ENCODE measurements at places on chromosomes 5 and 9. TPM values are rescaled to one million over a fixed set of nuclear protein-coding genes. Genes with fewer than 3 reads are reported as not detected.

DNA sequence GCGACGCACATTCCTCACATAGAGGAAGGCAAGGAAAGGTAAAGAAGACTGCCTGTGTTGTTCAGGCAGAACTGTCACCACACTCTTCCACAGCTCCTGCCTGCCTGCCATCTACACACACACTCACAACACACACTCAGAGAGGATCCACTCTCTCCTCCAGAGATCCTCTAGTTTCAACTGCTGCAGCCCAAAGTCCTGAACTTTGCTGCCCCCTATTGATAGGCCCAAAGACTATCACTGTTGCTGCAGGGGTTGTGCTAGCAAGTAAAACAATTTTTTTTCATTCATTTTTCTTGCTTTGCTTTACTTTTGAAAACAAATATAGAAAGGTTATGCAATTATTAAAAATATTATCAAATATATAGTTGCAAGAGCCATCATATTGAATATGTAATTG, 5.9 kb upstream of the CFAP90 start:
- no peak for DNase-seq

DNA sequence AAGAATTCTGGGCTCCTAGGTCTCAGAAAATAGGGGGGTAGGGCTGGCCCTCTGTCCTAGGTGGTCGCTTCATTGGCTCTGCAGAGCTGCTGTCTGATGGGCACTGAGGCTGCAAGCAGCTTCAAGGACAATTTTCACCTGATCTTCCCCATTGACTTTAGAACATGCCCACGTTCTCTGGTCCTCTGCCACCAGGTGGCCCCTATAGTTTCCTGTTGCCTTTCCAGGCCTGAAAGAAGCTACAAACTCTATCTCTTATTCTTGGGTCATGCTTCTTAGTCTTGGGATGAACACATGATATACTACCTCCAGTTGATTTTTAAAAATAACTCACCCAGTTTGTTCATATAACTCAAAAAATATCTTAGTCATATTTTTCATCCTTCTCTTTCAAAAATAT, 26.3 kb downstream of the SPZ1 start:
- DNase-seq = peak; percentile 61

GRCh38 chr5:133081036-133081435, 29.2 kb downstream of the HSPA4 start:
- DNase-seq = no peak

DNA sequence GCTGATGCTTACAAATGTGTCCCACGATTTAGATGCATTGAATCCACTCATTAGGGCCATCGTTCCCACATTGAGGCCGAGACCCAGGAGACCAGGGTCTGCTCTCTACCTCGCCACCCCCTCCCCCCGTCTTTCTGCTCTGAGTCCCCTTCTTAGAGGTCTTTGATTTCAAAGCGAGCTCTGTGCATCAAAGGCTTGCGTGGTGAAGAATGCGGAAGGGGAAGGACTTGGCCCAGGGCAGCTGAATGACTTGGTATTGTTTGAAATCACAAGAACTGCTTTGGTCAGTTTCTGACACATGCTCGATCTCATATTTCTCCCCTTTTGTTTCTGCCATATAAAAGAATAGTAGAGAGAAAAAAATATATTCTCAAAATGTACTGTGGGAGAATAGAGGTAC, 78.3 kb upstream of the IRX1 start:
- no peak for DNase-seq

DNA sequence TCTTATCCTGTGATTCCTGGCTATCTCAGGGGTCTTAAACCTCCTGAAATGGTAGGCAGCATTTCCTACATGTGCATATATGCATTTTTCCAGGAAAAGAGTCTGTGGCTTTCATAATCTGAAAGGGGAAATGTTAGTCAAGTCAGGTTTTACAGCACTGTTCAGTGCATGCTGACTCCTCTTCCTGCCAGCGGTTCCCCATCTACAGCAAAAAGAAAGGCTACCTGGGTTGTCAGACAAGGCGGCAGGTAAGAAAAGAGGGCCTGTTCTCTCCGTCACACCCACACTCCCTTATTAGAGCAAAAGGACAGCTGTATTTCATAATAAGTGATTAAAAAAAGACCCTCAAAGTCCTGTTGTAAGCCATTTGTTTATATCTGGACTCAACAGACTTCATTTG, 4.3 kb upstream of the SPATA6L start:
- DNase-seq = no peak

GRCh38 chr9:33348998-33349397, 53.4 kb downstream of the AQP7 start:
- DNase-seq = no peak

GRCh38 chr5:124287813-124288212, 458.6 kb downstream of the ZNF608 start:
- DNase-seq = no peak

DNA sequence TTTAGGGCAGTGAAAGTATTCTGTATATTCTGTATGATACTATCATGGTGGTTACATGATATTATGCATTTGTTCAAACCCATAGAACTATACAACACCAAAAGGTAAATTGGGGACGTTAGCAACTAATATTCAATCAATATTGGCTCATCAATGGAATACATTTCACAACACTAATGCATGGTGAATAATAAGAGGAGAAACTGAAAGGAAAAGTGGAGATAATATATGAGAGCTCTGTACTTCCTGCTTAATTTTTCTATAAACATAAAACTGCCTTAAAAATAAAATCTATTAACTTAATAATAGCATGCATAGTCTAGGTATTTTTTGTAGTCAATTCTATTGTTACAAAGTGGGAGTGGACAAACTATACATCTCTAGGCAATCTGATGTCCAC, 66.3 kb downstream of the TRIM32 start:
- DNase-seq = no peak

DNA sequence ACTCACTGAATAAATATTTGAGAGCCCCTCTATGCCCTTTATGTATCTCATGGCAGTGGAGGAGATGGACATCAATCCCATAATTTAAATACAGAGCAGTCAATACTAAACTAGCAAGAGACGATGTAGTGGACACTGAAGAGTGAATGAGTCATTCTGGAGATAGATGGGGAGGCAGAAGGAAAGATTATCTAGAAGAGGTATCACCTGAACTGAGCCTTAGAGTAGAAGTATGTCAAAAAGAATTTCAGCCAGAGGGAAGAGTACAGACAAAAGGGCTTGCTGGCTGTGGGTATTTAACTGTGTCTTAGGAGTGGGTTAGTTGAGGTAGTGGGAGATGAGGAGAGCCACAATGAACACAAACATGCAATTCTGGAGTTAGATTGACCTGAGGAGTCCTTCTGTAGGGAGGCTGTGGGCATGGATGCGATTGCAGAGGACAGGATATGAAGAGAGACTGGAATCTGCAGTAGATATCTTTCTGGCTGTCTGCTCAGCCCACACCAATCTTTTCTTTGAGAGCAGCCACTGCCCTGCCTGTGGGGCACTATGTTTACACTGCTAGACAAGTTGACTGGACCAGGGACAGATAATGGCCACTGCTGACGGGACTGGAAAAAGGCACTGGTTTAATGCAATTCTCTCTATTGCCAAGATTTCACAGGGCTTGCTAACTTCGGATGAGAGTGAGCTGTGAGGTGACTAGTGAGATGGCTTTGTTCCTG, 63.9 kb upstream of the NR5A1 start:
- no peak for DNase-seq

The TRUB2 gene
- total RNA-seq = 37.4 TPM
